ENCODE measurements at places on chromosomes 4 and X.

DNA sequence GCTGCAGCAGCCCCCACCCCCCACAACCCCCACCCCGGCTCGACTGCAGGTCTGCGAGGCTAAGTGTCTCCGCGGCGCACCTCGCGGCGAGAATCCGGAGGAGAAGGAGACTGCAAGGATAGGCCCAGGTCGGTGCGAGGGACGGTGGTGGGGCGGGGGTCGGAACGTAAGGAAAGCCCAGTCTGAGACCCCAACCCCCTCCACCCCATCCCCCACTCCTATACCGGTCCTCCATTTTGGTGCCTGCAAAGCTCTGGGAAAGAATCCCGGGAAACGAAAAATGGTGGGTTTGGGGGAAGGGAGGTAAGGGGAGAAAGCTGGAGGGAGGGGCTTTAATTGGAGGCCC, 614 bp downstream of the BEX3 start:
- DNase-seq: peak; percentile 63

- DNase-seq: no peak
Measured at GRCh38 chr4:98939892-98940298, 11.0 kb upstream of the EIF4E start.

- no peak for DNase-seq
Measured at GRCh38 chr4:11131491-11131890, 297.2 kb downstream of the HS3ST1 start.

DNA sequence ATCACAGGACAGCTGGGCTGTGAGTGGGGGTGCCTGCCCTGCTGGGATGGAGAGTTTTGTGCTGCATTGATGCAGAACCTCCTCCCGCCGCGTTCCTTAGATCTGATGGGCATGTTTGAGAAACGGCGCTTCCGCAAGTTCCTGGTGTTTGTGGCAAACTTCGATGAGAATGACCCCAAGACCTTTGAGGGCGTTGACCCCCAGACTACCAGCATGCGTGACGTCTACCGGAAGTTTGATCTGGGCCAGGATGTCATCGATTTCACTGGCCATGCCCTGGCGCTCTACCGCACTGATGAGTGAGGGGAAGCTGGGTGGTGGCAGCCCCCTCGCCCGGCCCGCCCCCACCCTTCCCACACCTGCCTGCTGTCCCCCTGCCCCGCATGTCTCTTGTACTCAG, 2.9 kb downstream of the GDI1 start:
- no peak for DNase-seq

DNA sequence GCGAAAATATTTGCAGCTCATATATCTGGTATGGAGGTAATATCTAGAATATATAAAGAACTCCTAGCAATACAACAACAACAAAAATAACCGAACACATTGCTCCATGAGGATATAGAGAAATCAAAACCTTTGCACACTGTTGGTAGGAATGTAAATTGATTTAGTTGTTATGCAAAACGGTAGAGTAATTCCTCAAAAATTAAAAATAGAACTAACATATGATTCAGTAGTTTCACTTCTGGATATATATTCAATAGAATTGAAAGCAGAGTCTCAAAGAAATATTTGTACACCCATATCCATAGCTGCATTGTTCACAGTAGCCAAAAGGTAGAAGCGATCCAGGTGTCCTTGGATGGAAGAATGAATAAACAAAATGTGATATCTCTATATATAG, 203.0 kb upstream of the CNKSR2 start:
- DNase-seq: no peak

GRCh38 chr4:53956454-53956853, 108.0 kb downstream of the CHIC2 start:
- DNase-seq: no peak

DNA sequence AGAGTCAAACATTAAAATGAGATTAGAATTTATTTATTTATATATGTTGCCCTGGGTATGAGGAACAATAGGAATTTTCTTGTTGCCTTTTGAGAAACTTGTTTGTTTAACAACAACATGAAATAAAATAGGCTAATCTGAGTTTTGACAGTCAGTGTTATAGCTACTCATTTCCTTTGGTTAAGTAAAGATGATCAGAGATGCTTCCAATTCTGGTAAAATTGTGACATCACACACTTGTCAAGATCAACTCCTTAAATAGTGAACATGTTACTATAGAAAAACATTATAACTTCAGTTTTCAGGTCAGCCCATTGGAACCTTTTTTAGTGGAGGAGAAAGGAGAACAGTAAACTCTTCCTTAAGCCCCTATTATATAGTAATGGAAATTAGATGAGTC, 136.1 kb downstream of the STIM2 start:
- DNase-seq: no peak

- DNase-seq: no peak
Measured at GRCh38 chr4:42579903-42580302, 77.0 kb downstream of the ATP8A1 start.

GRCh38 chr4:1105662-1106061, 7.7 kb downstream of the RNF212 start:
- no peak for DNase-seq

GRCh38 chr4:48954314-48954713, 31.8 kb upstream of the CWH43 start:
- no peak for DNase-seq

DNA sequence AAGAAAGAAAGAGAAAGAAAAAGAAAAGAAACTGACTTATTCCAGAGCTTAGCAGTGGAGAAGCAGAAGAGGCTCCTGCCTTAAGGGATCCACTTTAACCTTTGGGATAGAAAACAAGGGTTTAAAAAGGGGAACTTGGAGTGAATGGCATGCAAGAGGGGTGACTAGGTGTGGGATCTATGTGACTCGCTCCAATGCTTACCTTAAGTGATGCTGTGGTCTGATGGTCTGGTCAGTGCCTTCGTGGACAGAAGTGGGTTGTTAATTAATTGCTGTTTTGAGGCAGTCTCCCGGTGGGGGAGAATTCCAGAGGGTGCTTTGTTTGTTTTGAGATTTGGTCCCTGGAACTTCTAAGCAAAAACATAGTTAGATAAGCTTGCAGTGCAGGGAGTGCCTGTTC, 21.1 kb upstream of the RHOXF1 start:
- no peak for DNase-seq

- no peak for DNase-seq
Measured at GRCh38 chrX:76109654-76110053, 63.2 kb upstream of the PBDC1 start.

- no peak for DNase-seq
Measured at GRCh38 chr4:108651014-108651791, 804 bp downstream of the OSTC start.

GRCh38 chr4:18214411-18215055, 193.0 kb upstream of the LCORL start:
- peak; percentile 63 for DNase-seq

DNA sequence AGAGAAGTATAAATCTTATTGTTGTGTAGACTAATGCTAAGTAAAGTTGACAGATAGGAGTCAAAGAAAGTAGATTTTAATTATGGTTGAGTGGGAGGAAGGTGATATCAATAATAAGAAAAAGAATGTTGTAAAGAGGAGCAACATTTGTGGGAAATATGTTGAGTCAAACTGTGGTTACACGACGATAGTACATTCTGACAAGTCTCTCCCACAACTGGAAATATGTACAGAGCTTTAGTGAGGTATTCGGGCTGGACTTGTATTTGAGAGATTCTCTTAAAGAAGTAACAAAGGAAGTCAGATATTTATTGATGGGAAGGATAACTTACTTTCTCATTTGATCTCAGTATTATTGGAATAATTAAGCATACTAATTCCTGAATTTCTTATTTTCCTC, 525.3 kb upstream of the MAGEB2 start:
- DNase-seq: no peak

GRCh38 chrX:120753413-120754251, 122.0 kb downstream of the CT47B1 start:
- DNase-seq: no peak

GRCh38 chrX:107825698-107826237, at the start of gene MID2:
MID2 (plus strand) TSS chrX:107825866; CDS start chrX:107826427, 561 bp downstream.
- peak; percentile 86 for DNase-seq

GRCh38 chr4:141179474-141180373, 41.0 kb upstream of the ZNF330 start:
- DNase-seq: no peak

GRCh38 chr4:142322996-142323395, 523.1 kb downstream of the INPP4B start:
- DNase-seq: no peak

DNA sequence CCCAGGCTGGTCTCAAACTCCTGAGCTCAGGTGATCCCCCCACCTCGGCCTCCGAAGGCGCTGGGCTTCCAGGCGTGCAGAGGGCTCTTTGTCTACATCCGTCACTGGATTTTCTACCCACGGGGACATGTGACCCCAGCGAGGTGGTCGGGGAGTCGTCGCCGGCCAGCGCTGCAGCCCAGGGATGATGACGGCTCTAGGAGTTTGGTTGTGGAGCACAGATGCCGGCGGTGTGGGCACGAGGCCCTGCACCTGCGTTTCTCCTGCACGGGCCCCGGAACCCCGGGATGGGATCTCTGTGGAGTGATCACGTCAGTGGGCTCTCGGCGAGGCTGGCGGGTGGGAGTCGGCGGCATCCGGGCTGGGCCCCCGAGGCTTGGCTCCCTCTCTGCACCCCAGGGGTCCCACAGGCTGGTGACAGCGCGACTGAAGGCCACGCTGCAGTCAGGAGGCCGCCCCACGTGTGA, 9.1 kb upstream of the GTPBP6 start:
- DNase-seq: no peak

DNA sequence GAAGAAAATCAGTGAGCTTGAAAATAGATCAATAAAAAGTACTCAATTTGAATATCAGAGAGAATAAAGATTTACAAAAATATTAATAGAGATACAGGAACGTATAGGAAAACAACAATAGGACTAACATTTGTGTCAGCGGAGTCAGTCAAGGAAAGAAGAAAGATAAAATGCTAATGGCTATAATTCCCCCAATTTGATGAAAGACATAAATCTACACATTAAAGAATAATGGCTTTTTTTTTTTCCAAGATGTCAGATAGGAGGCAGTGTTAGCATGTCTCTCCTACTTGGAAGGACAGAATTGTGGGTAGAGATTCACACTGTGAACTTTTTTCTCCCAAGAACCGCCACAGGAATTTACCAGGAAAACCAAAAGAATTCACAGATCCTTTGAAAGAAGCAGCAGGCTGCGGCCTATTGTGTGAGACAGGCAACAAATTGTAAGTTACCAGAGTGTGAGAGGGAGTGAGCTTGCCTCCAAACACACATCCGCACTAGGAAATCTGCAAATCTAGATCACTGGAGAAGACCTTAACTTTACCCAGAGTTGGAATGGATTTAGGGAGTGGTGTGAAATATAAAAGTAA, 249.9 kb downstream of the PRDM5 start:
- DNase-seq: peak; percentile 71

- DNase-seq: no peak
Measured at GRCh38 chrX:2395261-2395992, 105.3 kb downstream of the DHRSX start.

GRCh38 chrX:24574743-24575142, 72.4 kb downstream of the PCYT1B start:
- no peak for DNase-seq

DNA sequence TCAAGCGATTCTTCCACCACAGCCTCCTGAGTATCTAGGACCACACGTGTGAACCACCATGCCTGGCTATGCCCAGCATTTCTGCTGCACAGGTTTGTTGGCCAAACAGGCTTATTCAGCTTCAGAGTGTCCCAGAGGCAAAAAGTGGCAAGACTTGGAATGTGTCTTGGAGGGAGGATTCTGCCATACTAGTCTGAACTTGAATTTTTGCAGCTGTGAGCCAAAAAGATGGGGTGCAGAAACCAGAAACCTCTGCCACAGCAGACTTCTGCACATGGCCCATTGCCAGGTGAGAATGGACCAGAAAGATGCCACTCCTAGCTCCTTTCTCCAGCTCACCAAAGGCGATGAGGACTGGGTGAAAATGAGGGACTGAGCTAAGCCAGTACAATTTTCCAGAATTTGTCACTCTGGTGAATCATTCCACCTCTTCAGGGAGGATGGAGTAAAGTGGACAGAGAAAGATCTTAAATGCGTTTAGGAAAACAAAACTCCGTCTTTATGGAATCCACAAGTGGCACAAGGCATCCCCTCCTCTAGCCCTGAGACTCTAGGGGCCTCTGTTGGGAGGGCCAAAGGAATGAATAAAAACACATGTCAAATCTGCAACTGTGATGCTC, 369.1 kb upstream of the CLNK start:
- DNase-seq: no peak

DNA sequence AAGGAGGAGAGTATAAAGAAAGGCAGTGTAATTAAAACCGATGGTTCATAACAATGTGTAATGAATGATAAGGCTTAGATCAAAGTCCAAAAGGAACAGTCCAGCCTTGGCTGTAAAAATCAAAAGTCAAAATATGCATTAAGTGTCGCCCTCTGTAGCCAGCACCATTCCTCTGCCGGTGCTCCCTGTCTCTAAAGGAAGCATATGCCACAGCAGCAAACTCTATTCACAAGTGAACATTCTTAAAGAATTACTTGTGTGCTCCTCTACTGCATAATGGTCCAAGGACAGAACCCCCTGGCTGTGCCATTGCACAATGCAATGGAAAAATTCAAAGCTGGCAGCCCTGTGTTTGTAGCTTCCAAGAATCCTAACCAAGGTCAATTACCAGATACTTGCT, 16.3 kb upstream of the MBNL3 start:
- DNase-seq: no peak

- peak; percentile 97 for DNase-seq
Measured at GRCh38 chr4:55183926-55184599, 58.7 kb upstream of the KDR start.

GRCh38 chr4:69849297-69849696, 10.6 kb downstream of the SULT1E1 start:
- no peak for DNase-seq

DNA sequence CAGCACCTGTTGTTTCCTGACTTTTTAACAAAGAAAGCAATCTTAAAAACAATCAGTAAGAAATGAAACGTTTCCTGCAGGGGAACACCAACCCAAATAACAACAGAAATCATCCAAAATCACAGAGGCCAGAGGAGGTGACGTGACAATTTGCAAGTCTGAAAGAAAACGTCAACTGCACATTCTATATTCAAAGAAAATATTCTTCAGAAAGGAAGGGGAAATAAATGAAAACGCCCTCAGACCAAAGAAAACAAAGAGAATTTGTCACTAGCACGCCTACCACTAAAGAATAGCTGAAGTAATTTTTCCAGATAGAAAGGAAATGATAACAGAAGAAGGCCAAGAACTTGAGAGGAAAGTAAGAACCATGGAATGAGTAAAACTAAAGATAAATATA, 74.4 kb downstream of the CASP3 start:
- DNase-seq: no peak

- DNase-seq: no peak
Measured at GRCh38 chr4:155529272-155529671, 137.4 kb upstream of the GUCY1A1 start.

GRCh38 chrX:129462707-129463106, 60.6 kb downstream of the SMARCA1 start:
- no peak for DNase-seq

GRCh38 chrX:66203114-66203513, 39.1 kb downstream of the HEPH start:
- DNase-seq: no peak

- DNase-seq: no peak
Measured at GRCh38 chrX:44042116-44042515, 68.9 kb upstream of the NDP start.

DNA sequence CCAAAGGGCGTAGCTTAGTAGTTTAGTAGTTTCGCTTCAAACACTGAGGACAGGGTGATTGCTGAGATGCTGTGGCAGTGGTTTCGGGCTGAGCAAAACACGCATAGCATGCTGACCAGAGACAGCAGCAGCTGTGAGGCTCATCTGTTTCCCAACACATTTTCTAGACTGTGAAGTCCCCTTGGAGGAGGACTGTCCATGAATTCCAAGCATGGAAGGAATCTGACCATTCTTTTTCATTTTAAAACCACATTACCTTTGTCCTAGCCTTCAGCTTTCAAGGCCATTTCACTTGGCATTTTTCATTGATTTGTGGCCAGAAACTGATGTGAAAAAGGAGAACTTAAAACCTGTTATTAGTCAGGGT, 240.9 kb downstream of the PALLD start:
- peak; percentile 75 for DNase-seq

Data from islet precursor cell (in vitro differentiated cells).